ENCODE measurements at places on chromosomes 12 and 14. TPM values are rescaled to one million over a fixed set of nuclear protein-coding genes. Genes with fewer than 3 reads are reported as not detected.

DAO gene
- not detected for total RNA-seq

DNA sequence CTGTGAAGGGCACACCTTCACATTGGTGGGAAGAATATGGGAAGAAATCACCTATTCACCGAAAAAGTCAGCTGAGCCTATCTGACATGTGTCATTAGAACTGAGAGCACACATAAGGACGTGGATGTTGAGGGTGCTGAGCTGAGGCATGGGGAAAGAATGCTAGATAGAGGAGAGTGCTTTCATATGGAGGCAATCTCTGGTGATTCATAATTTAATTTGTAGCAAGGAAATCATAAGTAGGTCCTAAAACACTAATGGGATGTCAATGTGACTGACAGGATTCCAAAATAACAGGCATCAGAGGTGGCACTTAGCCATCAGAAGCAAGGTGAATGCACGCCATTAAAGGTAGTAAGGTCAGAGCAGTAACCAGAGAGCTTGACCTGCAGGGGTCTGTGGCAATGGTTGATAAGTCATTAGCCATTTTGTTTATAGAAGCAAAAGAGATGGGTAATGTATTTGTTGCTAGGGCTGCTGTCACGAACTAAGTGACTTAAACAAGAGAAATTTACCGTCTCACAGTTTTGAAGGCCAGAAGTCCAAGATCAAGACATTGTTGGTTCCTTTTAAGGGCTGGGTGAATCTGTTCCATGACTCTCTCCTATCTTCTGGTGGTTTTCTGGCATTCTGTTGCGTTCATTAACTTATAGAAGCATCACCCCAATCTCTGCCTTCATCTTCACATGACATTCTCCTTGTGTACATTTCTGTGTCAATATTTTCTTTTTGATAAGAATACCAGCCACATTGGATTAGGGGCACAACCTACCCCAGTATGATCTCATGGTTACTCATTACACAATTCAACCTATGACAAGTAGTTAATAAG, 69.3 kb downstream of the ANKS1B start:
- no peak for DNase-seq

DNA sequence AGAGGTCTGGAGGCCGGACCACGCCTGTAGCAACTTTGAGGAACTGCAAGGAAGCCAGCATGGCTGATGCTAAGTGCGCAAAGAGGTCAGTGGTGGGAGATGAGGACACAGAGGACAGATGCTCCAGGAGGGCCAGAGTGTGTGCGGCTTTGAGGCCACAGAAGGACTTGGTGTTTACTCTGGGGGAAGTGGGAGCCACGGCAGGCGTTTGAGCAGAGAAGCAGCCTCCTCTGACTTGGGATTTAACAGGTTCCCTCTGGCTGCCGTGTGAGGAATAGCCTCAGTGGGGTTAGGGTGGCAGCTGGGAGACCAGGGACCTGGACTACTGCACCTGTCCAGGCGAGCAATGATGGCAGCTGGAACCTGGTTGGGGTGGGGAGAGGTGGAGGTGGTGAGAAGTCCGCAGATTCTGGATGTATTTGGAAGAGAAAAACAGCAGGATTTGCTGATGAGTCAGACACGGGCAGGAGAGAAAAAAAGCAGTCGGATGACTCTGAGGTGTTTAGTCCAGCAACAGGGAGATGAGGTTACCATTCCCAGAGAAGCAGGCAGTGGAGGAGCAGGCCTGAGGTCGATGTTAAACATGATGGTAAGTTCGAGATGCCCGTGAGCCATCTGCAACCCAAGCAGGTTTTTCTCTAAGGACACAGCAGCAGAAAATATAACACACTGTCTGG, 143.5 kb downstream of the SCARB1 start:
- peak; percentile 86 for DNase-seq

GRCh38 chr14:45705940-45706534, 453.0 kb upstream of the MIS18BP1 start:
- no peak for DNase-seq

DNA sequence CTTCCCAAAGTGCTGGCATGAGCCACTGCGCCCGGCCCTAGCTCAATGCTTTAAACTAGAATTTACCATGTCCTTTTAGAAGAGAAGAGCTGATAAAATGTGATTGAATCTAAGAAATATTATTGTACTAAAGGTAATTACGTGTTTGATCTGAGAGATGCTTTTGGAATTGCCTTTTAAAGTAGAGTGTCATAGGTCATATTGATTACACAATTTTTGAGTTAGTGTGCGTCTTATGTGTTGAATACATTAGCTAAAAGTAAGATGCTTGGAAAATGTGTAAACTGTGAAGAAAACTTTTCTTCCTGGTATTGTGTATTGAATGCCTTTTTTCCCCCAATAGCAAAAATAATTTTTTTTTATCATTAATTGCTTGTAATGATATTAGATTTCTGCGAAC, 41.7 kb downstream of the MIA2 start:
- no peak for DNase-seq

GRCh38 chr14:97107080-97107479, 309.9 kb downstream of the VRK1 start:
- DNase-seq, result no peak

- no peak for DNase-seq
Measured at GRCh38 chr12:105769486-105769885, 369.3 kb downstream of the NUAK1 start.
